ENCODE measurements at places on chromosomes 1 and 21.

- DNase-seq = no peak
These were observed 26.9 kb upstream of the BACE2 start for GRCh38 chr21:41141031-41141457.

DNA sequence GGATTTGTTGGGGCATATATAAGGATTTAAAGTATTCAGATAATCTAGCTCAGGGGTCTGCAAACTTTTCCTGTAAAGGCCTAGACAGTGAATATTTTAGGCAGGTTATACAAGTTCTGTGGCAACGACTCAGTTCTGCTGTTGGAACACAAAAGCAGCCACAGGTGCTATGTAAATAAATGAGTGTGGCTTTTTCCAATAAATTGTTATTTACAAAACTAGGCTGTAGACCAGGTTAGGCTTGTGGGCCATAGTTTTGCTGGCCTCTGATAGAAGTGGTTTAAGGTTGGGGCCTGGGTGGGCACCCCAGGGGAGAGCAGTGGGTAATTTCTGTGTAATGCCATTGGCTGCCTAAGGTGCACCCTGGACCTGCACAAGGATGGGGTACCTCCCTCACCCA lies 16.9 kb upstream of the IGFN1 start:
- no peak for DNase-seq

DNA sequence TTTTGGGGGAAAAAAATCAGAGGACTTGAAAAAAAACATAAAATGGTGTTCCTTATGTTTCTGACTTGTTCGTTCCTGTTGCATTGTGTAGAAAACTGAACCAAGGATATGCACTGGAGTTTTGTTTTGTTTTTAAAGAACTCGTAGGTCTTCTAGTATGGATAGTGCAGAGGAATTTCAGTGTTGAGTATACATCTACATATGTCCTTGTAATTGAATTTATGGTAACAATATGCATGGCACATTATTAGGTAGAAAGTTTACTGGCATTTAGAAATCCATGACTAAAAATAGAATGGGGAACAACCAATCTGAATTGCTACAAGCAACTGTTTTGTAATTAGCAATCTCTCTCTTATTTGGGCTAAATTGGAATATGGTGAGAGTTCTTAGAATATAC lies 188.3 kb upstream of the ZRANB2 start:
- DNase-seq = no peak

- no peak for DNase-seq
These were observed 81.2 kb downstream of the TGFB2 start for GRCh38 chr1:218426343-218426657.

DNA sequence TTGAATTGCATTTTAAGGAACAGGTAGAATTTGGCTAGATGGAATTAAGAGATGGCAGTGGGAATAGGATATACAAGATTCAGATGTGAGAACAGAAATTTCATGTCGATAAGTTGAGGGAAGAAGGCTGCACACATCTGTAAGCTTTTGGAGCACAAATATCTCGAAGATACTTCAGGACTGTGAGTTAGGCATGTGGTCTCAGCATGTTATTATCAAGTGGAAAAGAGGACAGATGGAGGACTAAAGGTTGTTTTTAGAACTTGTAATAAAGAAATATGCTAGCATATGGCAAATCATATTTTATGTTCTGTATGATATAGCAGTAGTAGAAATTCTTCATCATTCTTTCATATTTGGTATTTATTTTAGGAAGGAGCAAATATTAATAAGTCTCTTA lies 61.5 kb downstream of the KIF1B start:
- DNase-seq = no peak

- no peak for DNase-seq
These were observed 5.1 kb upstream of the GJA4 start for GRCh38 chr1:34787461-34788420.

DNA sequence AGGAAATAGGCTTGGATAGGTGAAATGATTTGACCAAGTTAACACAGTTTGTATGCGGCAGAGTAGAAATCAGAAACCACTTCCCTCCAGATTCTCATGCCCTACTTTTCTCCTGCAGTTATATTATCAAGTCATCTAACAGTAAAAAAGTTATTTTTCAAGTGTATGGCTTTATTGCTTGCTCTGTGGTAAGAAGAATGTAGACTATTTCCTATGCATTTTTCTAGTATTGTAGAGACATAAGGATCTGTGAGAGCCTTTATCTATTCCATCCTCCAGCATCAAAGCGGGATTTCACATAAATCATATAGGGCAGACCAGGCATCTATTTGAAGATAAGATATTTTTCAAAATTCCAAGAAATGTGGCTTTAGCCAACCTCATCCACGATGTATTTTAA lies 208.5 kb downstream of the TTLL7 start:
- DNase-seq = no peak

GRCh38 chr1:983798-984475 lies 2.0 kb upstream of the PERM1 start:
- DNase-seq = peak; percentile 86

GRCh38 chr1:47901001-47901575 lies 96.1 kb downstream of the TRABD2B start:
- no peak for DNase-seq

DNA sequence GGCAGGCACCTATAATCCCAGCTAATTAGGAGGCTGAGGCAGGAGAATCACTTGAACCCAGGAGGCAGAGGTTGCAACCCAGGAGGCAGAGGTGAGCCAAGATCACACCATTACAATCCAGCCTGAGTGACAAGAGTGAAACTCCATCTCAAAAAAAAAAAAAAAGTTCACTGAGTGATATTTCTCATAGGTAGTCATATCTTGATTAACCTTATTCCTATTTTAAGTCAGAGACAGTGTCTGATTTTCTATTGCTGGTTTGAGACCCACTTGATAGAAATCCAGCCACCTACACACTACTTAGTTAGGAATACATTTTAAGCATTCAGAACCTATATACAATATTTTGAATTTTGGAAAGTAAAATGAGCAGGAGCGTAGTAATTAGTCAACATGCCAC lies 357.4 kb upstream of the ADGRL2 start:
- no peak for DNase-seq

GRCh38 chr1:219419860-219420259 lies 193.0 kb downstream of the ZC3H11B start:
- DNase-seq = no peak

DNA sequence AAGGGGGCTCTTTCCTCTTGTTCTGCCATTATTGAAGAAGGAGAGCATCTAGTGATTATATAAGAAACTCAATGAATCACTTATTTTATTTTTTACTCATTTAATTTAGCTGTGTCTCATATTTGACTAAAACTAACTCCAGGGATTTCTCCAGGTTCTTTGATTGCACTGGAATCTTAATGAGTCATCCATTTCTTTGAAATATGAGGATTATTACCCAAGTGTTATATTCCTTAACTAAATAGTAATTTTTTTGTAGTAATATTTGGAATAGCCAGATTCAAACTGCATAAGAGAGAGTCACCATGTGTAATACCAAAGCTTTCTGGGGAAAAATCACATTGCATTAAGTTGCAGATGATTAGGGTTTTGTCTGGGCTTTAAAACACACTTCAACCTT lies 59.5 kb downstream of the NTMT2 start:
- no peak for DNase-seq

- DNase-seq = no peak
These were observed 4.6 kb upstream of the SPRR4 start for GRCh38 chr1:152965853-152966252.

- DNase-seq = peak; percentile 23
These were observed 34.5 kb downstream of the OR10R2 start for GRCh38 chr1:158506369-158506987.

GRCh38 chr21:36027347-36027746 lies 33.0 kb downstream of the SETD4 start:
- DNase-seq = no peak

DNA sequence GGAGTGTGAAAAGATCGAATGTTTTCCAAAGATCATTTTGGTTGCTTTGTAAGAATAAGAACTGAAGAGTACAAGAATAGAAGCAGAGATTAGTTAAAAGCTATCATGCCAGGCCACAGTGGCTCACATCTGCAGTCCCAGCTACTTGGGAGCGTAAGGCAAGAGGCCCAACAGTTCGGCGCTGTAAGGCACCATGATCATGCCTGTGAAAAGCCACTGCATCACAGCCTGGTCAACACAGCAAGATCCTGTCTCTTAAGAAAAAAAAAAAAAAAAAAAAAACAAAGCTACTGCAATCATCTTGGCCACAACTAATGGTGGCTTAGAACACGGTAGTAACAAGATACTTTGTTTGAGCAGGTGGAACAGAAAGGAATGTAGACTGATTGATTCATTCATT lies 116.2 kb downstream of the EIF4G3 start:
- no peak for DNase-seq

- DNase-seq = no peak
These were observed 40.6 kb downstream of the CAMTA1 start for GRCh38 chr1:6825828-6826227.

DNA sequence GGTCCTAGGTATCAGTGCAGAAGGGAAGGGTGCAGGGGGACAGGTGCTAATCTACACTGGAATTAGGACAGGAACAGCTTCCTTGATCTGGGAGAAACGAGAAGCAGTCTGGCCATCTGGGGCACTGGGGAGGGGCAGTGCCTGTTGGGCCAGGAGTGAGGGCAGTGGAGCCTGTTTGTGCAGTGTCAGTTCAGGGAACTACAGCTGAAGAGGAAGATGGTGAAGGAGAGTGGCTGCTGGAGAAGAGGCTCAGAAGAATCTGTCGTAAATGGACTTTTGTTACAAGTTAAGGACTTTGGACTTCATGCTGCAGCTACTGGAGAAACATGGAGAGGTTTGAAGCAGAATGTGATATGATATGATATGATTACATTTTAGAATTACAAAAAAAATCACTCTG lies 3.2 kb upstream of the TNFSF4 start:
- no peak for DNase-seq

- no peak for DNase-seq
These were observed 23.1 kb upstream of the RSPO1 start for GRCh38 chr1:37657620-37658412.

DNA sequence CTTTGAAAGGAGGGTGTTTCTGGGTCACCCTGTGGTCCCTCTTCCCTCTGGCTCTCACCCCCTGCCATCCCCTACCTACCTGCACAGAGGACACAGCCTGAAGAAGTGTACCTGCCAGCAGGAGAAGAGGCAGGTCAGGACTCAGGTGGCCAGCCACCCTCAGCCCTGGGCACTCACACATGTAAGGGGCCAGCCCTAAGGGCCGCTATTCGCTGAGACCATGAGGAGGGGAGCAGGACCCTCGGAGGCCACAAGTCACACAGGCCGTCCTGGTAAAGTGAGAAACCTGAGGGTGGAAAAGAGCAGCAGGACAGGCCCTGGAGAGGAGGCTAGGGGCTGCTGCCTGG lies 1.2 kb downstream of the ZNF692 start:
- DNase-seq = no peak

DNA sequence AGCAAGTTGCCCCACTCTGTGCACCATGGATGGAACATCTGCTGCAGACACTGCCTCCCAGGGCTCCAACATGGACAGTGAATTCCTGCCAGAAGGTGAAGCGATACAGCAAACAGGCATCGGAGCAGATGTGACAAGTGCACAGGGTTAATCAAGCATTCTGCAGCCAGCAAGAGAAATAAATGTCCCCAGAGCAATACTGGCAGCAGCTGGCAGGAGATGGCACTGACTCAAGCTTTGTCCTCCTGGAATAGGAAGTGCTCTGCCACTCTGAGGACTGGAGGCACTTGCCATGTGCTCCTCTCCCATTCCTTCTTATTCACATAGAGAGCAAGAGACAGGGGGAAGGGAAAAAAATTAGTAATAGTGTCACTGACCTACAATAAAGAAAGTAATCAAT lies 402.7 kb upstream of the DAB1 start:
- DNase-seq = no peak

GRCh38 chr1:55466921-55467320 lies 251.8 kb upstream of the USP24 start:
- DNase-seq = no peak

DNA sequence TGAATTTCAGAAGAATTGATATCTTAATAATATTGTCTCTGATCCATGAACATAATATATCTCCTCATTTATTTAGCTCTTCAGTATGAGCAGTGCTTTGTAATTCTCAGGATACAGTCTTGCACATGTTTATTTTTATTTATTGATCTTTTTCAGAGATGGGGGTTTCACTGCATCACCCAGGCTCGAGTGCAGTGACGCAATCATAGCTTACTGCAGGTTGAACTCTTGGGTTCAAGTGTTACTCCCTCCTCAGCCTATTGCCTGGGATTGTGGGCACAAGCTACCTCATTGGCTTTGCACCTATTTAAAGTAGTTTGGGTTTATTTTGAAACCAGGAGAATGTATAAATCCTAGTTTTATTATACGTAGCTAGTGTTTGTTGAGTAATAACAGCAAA lies 4.7 kb downstream of the RPS6KC1 start:
- DNase-seq = no peak

DNA sequence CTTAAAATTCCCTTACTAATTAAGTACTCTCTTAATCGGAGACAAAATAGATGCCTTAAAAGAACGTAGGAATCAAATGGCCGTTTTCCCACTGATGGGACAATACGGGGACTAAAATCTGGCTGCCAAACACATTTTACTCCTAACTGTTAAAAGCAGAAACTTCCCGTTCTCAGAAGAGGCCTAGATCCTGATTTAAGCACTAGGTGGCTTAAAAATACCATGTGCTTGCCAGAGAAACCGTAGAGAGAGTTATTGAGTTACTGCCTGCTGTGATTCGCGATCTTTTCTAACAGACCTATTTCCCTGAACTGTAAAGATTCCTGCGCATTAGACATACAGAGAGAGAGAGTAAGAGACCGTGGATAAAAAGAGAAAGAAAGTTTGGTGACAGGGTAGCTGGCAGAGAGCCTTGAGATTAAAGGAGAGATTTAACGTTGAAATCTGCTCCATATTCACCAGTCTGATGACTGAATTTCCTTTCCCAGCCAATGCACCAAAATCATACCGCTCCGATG lies 54.4 kb upstream of the STUM start:
- no peak for DNase-seq

GRCh38 chr1:154972517-154973343 lies 1.8 kb upstream of the CKS1B start:
- no peak for DNase-seq

DNA sequence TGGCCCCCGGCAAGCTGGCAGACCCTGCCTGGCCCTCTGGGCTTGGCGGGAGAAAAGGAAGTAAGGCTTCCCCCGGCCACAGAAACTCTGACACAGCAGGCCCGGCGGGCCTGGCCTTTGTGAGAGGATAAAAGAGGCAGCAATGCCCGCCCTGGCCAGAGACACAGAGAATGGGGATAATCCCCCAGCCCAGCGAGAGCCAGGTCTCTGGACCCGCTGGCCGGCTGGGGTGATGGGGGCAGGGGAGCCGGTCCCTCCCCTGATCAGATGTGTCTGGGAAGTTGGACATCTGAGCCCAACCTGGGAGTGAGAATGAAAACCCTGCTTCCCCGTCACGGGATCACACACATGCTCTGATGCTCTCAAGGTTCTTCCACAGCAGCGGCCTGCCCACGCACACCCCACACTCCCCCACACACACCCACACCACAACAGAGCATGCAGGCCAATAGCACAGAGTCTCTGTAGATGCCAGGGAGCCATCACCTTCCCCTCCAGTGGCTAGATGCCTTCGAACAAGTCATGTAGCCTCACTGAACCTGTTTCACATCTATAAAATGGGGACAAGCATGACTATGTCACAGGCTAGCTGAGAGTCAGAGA lies 4.2 kb downstream of the RSPO1 start:
- DNase-seq = no peak
